ELF-1 (cell line): ENCODE measurements at places on chromosomes 2 and 18.

GRCh38 chr2:161426922-161427663, 11.0 kb downstream of the TBR1 start:
- DNase-seq = no peak

DNA sequence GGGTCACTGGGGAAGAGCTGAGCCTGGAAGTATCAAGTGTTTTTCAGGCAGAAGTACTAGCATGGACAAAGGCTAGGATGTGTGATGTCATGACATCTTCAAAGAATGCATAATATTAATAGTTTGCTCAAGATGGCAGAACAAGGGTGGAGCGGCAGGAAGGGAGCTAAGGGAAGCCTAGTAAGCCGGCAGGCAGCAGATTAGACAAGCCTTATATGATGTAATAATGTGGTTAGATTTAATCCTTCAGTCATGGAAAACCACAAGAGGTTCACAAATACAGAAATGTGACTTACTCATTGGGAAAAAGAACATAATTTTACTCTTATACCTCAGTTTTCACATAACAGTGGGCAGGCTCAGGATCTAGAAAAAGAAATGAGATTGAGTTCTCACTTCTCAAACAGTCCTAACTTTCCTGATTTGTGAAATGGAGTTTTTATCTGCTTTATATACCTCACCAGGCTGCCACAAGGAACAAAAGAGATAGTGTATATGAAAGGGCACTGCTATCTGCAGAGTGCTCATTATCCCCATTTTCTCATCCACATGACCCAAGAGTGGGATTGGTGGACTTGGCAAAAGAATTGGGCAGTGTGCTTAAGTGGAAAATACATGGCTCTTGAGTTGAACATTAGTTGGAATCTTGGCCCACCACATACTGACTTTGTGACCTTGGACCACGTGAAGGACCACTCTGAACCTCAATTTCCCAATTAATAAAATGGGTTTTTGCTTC, 89.1 kb upstream of the LHCGR start:
- DNase-seq = no peak

DNA sequence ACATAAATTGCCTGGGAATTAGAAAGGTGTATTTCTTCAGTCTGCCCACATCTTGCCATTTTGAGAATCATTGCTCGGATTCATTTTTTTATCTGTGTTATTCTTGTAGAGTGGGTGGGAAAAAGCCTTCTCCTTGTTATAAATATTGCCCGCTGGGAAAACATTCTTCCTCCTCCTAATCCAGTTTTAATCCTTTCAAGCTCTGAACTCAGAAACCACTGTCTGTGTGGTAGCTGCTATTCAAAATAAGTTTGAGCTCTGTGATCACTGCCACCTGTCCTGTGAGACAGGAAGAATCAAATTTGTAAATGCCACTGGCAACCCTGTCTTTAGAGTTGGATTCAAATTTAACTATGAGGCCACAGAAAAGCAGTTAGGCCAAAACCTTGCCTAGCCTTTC, 1875.2 kb upstream of the PIK3C3 start:
- no peak for DNase-seq

DNA sequence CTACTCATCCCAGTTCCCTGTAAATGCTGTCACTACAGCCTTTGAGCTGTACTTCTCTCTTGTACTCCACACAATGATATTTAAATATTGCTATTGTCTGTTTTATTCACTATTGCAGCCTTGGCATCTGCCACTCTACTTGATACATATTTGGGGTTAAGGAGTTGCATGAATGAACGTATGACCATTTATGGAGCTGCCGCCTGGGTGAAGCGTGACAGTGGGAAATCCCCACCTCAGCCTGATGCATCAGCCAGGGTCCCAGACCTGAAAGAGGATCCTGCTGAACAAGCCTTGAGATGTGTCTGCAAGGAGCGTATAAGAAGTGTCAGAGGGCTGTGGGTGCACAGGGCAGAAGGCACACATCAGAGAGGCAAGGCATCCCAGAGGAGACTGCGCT, 39.1 kb downstream of the MRPL35 start:
- no peak for DNase-seq

DNA sequence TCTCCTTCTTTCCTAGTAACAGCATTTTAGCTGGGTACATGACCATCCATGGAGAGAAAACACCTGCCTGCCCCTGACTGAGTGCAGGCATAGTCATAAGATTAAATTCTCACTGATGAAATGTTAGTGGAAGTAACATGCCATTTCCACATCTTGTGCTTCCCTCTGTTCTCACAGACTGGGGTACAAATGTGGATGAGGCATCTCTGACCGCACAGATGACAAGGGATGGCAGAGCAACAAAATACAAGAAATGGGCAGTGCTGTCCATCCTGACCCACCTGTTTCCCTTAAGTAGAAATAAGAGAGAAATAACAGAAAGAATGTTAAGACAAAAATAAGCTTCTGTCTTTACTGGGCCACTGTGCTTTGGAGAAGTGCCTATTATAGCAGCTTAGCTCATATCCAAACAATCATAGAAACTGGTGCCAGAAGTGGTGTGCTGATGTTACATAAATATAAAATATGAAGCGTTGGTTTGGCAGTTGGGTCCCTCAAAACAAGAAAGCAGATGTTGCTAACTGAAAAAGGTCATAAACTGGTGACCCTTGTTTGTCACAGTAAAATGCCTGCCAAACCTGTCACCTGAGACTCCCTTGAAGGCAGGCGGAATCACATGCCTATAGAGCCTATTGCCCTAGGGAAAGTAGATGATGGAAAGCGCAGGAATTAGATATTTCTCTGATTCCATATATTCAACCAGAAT, 72.4 kb upstream of the CCDC150 start:
- no peak for DNase-seq

GRCh38 chr2:118242216-118242615, 153.9 kb downstream of the INSIG2 start:
- DNase-seq = peak; percentile 40

- DNase-seq = peak; percentile 93
Measured at GRCh38 chr2:120442923-120443571, 97.1 kb downstream of the INHBB start.

- no peak for DNase-seq
Measured at GRCh38 chr2:62383846-62384245, 122.1 kb downstream of the TMEM17 start.
